ENCODE measurements at places on chromosomes 4 and X.

DNA sequence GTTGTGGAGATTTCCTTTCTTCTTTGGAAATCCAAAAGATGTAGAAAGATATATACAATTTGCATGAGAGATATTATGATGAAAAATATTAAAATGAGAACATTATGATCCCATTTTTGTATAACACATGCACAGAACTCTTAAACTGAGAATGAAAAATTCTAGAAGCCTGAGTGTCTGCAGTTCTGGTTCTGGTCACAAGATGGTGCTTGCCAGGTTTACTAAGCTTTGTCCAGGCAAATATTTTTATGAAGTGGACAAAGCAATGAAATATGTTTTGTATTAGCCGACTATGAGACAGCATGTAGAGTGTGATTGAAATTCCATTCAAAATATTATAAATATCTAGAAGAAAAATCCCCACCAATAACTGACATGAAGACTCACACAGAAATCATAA, 2.2 kb downstream of the PWWP3B start:
- no peak for DNase-seq

GRCh38 chr4:56253666-56254305, 133.5 kb downstream of the AASDH start:
- no peak for DNase-seq

- DNase-seq: peak; percentile 32
These were observed 3.7 kb upstream of the BEX4 start for GRCh38 chrX:103211012-103211715.

DNA sequence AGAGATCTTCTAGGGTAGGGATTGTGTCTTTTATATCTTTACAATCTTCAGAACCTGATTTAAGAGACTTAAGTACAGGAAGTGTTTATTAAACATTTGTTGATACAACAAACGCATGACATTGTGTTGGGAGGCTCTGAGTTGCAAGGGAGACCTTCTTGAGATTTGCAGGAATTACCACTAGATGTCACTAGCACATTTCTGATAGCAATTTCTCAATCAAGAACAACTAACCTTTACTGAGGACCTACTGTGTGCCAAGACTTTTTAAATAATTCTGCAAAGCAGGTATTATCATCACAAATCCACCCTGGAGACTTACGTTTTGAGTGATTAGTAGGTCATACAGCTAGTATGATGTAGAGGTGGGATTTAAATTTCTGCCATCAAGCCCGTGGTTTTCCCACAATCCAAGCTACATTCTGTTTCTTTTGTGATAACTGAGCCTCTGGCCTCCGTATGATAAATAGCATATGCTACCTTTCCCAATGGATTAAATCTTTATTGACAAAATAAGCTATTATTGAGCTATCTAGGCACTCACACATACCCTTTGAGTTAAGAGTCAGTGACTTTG, 986.0 kb downstream of the CCSER1 start:
- no peak for DNase-seq

- DNase-seq: no peak
These were observed 142.3 kb downstream of the SHROOM4 start for GRCh38 chrX:50671661-50672060.

- no peak for DNase-seq
These were observed 127.8 kb downstream of the MAGEE1 start for GRCh38 chrX:76555269-76555668.

DNA sequence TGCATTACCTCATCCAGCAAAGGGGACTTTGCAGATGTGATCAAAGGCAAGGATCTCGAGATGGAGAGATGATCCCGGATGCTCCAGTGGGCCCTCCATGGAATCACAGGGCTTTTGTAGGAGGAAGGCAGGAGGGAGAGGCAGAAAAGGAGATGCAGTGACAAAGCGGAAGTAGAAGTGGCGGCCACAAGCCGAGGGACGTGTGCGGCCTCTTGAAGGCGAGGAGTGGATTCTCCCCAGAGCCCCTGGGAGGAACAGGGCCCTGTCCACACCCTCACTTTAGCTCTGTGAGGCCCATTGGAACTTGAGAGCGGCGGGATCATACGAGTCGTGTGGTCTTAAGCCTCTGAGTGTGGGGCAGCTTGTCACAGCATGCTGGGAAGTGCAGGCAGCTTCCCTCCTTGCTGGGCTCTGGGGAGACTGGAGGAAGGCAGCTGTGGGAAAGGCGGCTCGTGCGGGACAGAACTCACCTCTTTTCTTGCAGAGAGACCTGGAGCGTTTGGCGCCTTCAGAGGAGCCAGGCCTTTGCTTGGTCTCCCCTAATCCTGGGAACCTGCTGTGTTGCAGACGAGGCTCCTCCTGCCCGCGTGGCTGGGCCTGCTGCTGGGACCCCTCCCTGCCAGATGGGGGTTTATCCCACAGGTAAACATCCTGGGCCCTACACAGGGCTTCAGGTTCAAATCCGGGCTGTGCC, 10.2 kb downstream of the SH3TC1 start:
- DNase-seq: peak; percentile 55

GRCh38 chr4:122091836-122092405, 60.2 kb upstream of the BLTP1 start:
- no peak for DNase-seq

- no peak for DNase-seq
These were observed 302.4 kb downstream of the IL1RAPL1 start for GRCh38 chrX:28889591-28890090.

GRCh38 chr4:55910140-55910539, 38.6 kb upstream of the CEP135 start:
- DNase-seq: no peak

GRCh38 chr4:7857238-7857701, 82.4 kb downstream of the AFAP1 start:
- DNase-seq: no peak

- no peak for DNase-seq
These were observed 101.4 kb upstream of the SLITRK2 start for GRCh38 chrX:145716226-145716625.

DNA sequence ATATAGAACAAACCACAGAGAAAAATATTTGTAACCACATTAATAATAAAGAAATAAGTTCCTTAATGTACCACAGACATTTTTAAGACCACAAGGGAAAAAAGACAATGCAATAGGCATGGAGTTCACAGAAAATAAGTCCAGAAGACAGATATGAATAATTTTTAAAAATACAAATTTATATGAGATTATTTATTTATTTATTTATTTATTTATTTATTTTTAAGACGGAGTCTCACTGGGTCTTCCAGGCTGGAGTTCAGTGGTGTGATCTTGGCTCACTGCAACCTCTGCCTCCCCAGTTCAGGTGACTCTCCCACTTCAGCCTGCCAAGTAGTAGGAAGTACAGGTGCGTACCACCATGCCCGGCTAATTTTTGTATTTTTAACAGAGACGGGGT, 53.7 kb downstream of the THAP9 start:
- no peak for DNase-seq

GRCh38 chrX:135484641-135485289, 35.7 kb upstream of the INTS6L start:
- DNase-seq: peak; percentile 21

DNA sequence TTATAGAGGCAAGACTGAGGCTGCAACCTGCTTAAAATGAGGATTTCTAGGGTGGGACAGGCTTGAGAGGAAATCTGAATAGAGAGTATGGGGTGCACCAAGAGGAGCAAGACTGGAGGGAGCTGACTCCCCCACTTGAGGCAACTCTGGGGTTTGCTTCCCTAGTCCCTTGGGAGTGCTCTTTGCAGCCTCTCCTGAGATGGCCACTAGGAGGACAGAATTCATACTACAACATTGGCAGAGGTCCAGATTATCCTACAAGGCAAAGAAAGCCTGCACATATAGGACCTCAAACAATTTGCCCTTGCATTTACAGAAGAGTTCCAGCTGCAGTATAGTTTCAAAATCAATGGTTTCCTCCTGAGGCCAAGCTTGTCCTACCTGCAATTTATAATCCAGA, 830.9 kb downstream of the TECRL start:
- DNase-seq: no peak

GRCh38 chrX:2692221-2693112, 1.4 kb downstream of the CD99 start:
- peak; percentile 50 for DNase-seq

DNA sequence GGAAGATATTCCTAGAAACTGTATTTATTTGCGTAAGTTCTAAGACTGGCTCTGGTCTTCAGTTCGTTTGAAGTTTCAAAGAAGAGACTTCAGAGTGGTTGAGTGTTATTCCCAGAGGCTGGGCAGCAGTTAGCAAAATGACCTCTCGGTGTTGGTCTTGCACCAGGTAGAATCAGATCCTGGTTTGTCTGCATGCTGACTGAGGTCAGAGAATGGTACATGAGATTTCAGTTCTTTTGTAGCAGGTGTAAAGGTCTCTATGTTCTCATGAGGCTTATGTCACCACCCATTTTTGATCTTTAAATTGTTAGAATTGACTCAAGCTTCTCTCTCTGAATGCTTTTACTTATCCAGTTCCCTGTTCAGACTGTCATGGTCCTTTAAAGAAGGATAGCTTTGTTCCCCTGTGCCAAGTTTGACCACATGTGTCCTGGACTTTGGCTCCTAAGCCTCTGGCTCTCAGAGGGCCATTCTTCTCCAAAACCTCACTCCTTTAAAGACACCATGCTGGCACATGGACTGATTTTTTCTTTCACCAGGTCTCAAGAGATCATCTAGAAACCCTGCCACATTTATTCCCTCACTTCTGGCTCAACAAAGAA, 355.8 kb upstream of the BOD1L1 start:
- no peak for DNase-seq

DNA sequence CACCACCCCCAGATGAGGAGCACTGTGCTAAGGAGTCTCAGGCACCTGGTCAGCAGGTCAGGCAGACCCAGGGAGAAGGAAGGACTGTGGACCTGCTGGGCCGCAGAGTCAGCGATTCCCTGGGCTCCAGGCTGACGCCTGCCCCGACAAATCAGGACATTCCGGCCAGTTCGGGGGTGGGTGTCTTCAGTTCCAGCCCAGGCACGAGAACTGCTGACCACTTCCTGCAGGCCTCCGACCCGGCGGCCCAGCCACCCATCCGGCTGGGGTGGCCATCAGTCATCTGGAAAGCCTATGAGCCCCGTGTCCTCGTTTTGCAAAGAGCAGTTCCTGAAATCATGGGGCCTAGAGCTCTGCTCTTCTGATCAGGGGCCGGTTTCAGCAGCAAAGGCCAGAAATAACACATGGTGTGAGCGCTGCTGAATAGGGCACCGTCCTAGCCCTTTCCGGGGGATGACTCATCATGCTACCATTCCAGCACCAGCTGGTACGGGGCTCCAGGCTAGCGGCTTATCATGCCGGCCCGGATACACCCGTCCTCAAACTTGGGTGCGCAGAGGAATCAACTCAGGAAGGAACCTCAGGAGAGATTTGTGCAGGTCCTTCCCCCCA, 7.8 kb upstream of the SH3TC1 start:
- peak; percentile 92 for DNase-seq

GRCh38 chr4:185205697-185206342, 2.0 kb upstream of the CFAP97 start:
- no peak for DNase-seq

GRCh38 chr4:159722918-159723317, 620.0 kb downstream of the RAPGEF2 start:
- DNase-seq: no peak

DNA sequence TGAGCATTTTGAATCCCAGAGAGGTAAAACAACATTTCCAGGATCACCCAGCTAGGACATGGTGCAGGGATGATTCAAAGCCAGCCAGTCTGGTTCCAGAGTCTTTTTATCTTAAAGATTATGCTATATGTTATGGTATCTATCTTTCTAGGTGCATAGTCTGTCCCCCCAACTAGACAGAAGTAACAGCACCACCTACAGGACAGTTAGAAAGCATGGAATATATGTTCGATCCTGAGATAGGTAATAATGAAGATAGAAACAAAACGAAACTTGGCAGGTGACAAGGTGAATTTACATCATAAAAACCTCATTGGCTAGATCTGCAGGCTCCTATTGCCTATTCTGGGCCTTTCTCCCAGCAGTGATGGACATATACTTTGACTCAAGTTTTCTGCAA, 723.2 kb downstream of the SMARCA1 start:
- no peak for DNase-seq

- no peak for DNase-seq
These were observed 51.0 kb upstream of the SPIN4 start for GRCh38 chrX:63402106-63402505.

GRCh38 chr4:165208221-165208652, 876 bp downstream of the KLHL2 start:
- no peak for DNase-seq

- DNase-seq: no peak
These were observed 177.6 kb upstream of the GLRA2 start for GRCh38 chrX:14351611-14352303.

- no peak for DNase-seq
These were observed 189.2 kb upstream of the CLNK start for GRCh38 chr4:10873809-10874208.

GRCh38 chr4:39466747-39467146, 7.9 kb downstream of the LIAS start:
- DNase-seq: no peak

DNA sequence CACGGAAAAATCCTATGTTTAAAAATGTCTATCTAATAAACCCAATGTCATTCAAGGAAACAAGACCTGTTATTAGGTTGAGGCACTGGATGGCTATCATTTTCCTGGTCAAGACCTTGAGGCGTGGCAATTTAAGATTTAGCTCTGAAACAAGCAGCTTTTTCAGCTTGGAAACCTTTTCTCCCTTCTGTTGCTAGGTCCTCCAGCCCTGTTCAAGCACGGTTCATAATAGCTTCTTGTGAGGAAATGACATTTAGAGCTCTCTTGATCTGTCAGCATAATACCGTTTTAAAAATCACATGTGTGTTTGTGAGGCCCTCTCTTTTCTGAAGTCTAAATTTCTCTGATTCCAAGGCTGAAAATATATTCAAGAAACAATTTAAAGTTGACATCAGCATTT, 133.6 kb upstream of the GRPR start:
- DNase-seq: no peak

- DNase-seq: no peak
These were observed 179.7 kb downstream of the ASMT start for GRCh38 chrX:1794586-1794985.

DNA sequence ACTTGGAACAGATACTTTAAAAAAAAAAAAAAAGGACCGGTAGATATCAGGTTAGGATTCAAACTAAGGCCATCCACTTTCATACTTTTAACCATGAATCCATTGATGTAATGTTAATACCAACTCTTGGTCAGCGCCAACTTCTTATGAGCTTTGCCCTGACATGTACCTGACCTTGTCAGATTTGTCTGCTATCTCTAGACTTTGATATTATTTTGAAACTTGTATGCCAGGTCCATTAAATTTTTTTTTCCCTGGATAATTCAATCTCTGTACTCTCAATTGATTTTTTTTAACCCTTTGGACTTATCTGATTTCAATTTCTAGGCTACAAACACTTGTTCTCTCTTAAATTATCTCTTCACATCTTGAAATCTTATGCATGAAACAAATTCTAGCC, 27.2 kb upstream of the UGT2B7 start:
- no peak for DNase-seq

- DNase-seq: no peak
These were observed 60.7 kb upstream of the PAK3 start for GRCh38 chrX:111035256-111035655.

DNA sequence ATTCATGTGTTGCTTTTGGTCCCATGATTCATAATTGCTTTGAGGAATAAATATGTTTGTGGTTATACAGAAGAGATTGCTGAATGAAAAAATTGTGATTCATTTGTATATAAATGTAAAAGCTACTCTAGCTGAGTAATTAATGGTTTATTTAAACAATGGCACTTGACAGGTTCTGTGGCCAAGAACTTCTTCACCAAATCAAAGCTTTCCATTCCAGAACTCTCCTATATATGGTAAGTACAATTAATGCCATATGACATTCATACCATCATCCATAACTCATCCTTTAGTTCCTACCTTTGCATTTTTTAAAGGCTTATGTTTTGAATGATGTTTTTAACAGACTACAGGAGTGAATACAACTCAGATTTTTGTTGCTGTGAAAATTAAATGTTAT, 105.8 kb downstream of the REPS2 start:
- no peak for DNase-seq

Data from CD14-positive monocyte (primary cell).